ENCODE measurements at places on chromosomes 12 and 14.

DNA sequence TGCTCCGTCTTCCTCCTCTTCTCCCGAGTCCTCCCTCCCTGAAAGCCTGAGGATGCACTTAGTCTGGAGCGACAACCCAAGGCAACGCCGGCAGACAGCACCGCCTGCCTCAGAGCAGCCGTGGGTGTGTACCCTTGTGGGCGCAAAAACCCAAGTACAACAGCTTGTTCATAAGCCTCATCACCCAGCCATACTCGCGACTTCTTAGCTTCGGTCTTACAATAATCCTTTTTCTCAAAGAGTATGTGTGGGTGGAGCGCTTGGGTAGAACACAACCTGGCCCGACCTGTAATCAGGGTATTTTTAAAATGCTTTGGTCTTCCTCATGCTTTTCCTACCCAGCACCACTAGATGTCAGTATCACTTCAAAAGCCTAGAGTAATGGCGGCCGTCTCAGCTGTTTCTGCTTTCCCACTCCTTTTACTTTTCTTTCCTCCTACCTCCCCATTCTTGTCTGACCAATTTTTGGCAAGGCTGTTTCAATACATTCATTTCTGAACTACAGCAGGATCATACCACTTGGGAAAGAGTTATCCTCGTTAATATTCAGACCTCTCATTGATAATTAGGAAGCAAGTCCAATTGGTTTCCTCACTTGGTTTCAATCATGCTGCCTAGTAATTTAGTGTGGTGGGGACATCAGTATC lies 198.9 kb downstream of the EPS8 start:
- no peak for DNase-seq

GRCh38 chr12:81021131-81021748 lies 56.6 kb upstream of the ACSS3 start:
- no peak for DNase-seq

DNA sequence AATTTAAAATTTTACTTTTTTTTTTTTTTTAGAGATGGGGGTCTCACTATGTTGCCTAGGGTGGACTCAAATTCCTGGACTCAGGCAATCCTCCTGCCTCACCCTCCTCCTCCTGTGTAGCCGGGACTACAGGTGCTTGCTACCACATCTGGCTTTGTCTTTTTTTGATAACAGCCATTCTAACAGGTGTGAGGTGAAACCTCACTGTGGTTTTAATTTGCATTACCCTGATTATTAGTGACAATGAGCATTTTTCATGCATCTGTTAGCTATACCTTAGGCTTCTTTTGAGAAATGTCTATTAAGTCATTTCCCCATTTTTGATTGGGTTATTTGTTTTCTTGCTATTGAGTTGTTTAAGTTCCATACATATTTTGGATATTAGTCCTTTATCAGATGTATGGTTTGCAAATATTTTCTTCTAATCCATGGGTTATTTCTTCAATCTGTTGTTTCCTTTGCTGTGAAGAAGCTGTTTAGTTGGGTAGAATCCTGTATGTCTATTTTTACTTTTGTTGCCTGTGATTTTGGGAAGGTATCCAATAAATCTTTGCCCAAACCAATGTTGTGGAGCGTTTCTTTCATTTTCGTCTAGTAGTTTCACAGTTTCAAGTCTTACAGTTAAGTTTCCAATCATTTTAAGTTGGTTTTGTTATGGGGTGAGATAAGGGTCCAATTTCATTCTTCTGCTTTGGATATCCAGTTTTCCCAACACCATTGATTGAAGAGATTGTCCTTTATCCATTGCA lies 86.1 kb downstream of the MYF5 start:
- DNase-seq: no peak

- no peak for DNase-seq
Observed at GRCh38 chr14:85172290-85172689, 357.7 kb upstream of the FLRT2 start.

- no peak for DNase-seq
Observed at GRCh38 chr14:100621806-100622205, 34.6 kb upstream of the BEGAIN start.

DNA sequence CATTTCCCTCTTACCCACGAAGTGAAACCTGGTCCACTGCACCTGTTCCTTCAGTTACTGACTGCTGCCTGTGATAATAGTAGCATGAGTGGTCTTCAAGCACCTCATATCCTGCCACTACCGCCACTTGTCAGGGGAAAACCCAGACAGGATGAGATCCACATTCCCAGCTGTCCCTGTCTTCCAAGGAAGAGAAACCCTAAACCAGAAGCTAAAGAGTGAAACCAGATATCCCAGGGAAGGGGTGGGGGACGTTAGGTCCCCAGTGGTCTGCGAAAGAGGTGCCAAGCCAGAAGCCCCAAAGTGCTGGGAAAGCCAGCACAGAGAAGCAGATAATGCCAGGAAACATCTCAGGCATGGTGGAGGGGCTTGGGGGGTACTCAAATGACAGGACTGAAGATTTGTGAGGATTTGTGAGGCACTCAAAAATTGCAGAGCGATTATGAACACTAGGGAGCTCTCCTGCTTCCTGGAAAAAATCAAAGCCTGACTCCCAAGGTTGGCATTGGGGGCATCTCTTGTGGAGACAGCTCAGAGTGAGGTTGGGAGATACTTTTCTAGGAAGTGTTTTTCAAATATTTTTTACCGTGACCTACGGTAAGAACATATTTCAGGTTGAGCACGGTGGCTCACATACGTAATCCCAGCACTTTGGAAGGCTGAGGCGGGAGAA lies 77.9 kb downstream of the TMEM30B start:
- no peak for DNase-seq

- no peak for DNase-seq
Observed at GRCh38 chr12:16587110-16587453, 18.9 kb downstream of the LMO3 start.

DNA sequence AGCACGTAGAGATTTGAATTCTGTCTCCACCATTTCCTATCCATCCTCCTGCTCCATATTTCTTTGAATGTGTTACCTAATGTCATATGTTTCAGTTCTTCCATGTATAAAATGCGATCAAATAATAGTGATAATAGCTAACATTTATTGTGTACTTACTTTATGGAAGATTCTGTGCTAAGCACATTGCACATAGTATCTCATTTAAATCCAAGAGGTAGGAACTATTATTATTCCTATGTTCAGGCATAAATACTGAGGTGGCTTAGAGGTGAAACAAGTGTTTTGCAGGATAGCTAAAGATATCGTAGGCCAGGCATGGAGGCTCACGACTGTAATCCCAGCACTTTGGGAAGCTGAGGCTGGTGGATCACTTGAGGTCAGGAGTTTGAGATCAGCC lies 17.5 kb upstream of the AICDA start:
- DNase-seq: no peak

- no peak for DNase-seq
Observed at GRCh38 chr12:1930803-1931597, 12.5 kb upstream of the CACNA2D4 start.

DNA sequence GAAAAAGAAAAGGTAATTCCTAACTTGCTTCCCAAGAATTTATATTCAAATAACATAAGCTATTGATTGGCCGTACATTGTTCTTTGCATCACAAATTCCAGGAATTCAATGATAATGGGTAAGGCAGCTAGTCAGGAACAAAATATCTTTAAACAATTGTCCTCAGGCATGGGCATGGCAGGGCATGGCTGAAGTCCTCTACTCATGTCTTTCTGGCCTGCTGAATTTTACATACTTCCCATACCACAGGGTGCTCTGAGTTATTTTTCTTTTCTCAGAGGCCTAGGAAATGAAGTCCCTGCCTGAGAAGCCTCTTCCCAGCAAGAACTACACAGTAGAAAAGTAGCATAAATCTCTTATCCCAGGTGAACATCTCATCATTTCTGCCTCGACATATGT lies 15.1 kb upstream of the DRAM1 start:
- no peak for DNase-seq

DNA sequence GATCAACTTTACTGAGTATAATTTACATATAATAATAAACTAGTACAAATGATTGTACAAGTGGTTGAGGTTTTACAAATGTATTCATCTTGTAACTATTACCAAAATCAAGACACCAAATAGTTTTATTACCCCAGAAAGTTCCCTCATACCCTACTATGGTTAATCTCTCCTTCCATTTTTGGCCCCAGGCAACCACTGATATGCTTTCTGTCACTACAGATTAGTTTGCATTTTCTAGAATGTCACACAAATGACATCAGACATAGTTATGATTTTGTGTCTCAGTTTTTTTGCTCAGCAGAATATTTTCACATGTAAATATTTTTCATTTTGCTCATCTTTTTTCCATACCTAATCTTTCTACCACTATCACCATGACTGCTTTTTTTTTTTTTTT lies 49.1 kb downstream of the TMX1 start:
- DNase-seq: no peak

- DNase-seq: no peak
Observed at GRCh38 chr14:52021957-52022600, 32.7 kb downstream of the RTRAF start.

DNA sequence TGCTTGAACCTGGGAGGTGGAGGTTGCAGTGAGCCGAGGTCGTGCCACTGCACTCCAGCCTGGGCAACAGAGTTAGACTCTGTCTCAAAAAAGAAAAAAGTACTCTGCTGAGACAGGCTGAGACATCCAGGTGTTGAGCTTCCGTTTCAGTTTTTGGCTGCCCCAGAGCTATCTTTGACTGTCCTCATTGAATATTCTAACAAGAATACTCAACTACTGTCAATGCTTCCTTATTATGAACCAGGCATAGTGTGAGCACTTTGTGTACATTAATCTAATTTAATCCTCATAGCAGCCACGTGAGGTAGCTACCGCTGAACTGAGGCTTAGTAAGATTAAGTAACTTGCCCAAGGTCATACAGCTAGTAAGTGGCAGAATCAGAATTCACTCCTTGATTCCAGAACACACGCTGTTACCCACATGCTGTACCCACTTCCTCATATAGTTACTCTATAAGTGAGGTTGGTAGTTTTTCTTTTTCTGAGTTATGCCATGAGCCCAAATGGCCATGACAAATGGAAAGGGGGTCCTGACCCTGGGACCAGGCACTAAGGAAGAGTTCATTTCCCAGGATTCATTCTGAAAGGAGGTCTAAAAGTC lies 11.3 kb downstream of the ALDH1L2 start:
- DNase-seq: no peak

DNA sequence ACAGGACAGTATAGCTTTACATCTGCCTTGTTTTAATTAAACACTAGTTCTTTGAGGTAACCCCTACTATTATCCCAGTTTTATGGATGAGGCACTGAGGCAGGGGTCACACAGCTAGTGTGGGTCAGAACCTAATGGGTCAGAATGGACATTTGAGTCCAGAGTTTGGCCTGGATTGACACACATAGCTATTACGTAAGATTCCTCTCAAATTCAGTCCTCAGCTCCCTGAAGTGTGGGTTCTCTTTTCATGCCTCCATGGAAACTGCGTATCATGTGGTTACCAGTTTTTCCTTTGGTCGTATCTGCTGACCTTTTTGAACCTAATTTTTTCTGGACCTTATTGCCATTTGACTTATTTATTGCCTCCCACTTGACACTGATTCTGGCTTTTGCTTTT lies 40.4 kb downstream of the PSEN1 start:
- DNase-seq: no peak

DNA sequence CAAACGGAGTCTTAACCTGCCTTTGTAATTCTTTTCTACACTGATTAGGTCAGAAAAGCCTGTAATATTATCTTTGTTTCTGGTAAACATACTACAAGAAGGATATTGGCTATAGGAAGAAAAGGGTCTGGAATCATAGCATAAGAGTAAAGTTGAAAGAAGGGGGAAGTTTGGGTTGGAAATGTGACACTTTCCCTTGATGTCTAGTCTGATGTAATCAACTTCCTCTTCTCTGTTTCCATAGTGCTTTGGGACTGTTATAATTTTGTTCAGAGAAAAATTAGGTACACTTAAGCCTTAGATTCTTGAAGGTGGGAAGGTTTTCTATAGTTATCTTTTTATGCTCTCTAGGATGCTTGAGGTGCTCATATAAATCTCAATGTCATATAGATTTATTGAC lies 322.2 kb downstream of the AEBP2 start:
- no peak for DNase-seq

- DNase-seq: no peak
Observed at GRCh38 chr12:49458816-49459215, 80.0 kb upstream of the KCNH3 start.

DNA sequence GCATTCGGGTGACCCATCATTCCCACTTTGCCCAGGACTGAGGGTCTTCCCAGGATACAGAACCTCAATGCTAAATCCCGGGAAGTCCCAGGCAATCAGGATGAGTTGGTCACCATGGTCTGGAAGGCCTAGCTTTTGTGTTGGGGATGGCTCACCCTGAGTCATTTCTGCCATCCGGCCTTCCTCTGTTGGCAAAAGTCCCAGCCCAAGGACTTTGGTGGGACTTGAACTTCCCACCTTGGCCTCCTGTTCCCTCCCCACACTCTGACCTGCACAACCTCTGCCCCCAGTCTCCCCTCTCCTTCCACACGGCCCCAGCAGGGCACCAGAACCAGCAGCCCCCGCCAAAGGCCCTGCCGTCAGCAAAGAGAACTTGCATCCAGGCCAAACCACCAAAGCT lies 24.6 kb upstream of the NCOR2 start:
- no peak for DNase-seq

DNA sequence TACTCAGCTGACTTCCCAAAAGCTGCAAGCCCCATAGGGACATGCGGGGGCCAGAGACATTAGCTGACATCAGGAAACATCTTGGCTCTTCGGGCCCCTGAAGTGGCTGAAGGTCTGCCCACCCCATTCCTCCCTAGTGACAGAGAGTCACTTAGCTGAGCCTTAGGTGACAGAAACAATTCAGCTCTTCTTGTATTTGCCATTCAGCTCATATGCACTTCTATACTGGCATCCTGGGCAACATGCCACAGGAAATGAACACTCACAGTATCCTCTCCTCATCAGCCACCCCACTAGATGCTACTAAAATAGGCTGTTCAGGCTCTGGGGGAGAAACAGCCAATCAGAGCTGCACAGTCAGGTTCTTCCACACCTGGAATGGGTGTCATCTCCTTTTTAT lies 3.4 kb downstream of the DCTN2 start:
- DNase-seq: no peak

GRCh38 chr12:64402181-64402580 lies 2.0 kb upstream of the XPOT start:
- DNase-seq: no peak

GRCh38 chr12:1618489-1618888 lies 10.5 kb upstream of the WNT5B start:
- no peak for DNase-seq

DNA sequence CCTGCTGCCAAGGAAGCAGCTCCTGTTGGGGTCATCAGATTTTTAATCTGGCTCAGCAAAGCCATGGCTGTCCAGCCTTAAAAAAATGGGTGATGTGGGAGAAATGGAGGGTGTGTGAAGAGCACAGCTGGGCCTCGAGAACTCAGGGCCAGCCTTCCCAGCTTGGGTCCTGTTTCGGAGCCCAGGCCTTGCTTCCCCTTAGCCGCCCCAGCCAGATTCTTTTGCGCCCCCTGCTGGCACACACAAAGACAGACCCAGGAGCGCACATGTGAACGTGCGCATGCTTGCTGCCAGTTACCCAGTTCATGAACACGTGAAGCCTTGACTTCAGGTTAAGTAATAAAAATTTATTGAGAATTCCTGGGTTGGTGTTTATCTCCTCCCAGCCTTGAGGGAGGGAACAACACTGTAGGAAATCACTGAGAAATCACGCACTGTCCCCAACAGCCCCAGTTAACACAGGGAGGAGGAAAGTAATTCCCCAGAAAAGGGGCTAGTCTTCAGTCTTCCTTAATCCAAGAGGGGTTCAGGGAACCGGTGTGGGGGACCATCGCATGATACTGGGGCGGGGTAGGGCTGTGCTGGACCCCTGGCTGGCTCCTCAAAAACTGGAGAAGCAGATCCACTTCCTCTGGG lies 5.3 kb downstream of the PHB2 start:
- no peak for DNase-seq
